ENCODE measurements at places on chromosomes 6 and 20. TPM values are rescaled to one million over a fixed set of nuclear protein-coding genes. Genes with fewer than 3 reads are reported as not detected.
A peak's percentile ranks its signal among the peaks of the same experiment; 100 is the strongest.

Gene SCRT2
- 28.0 TPM for total RNA-seq

DNA sequence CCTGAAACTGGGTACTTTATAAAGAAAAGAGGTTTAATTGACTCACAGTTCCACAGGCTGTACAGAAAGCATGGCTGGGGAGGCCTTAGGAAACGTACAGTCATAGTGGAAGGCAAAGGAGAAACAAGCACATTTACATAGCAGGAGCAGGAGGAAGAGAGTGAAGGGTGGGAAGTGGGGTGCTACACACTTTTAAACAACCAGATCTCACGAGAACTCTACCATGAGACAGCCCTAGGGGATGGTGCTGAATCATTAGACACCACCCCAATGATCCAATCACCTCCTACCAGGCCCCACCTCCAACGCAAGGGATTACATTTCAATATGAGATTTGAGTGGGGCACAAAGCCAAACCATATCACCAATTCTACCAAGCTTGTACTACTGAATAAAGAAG is 7.4 kb upstream of the FNDC1 start:
- DNase-seq: no peak

GRCh38 chr6:31172973-31173384 is 2.5 kb upstream of the POU5F1 start:
- no peak for DNase-seq

Gene NOX3
- not detected for total RNA-seq

- no peak for DNase-seq
These were observed 1606.8 kb downstream of the KHDRBS2 start for GRCh38 chr6:60679175-60679574.

Gene BANF2
- not detected for total RNA-seq

DNA sequence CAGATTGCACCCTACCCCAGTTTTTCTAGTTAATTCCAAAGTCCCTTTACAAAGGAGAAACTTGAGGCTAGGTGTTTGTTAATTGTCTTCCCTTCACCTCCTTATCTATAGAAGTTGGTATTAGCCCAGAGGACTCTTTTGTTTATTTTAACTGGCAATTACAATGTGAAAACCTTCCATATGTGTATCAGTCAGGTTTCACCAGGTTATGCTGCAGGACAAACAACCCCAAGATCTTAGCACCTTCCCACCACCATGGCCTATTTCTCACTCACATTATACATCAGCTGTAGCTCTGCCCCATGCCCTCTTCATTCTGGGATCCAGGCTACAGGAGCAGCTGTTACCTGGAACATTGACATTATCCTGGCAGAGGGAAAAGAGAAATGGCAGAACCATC is 31.1 kb downstream of the SNHG17 start:
- no peak for DNase-seq

DNA sequence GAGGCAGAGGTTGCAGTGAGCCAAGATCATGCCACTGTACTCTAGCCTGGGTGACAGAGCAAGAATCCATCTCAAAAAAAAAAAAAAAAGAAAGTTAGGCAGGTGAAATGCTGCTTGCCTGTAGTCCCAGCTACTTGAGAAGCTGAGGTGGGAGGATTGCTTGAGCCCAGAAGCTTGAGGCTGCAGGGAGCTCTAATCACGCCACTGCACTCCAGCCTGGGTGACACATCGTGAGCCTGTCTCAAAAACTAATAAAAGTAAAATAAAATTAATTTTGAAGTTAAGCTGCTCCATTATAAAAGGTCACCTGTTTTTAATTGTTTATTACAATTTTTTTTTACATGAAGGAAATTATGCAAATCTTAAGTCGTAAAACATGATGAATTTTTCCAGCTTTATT is 23.2 kb upstream of the SAMHD1 start:
- DNase-seq: no peak

DNA sequence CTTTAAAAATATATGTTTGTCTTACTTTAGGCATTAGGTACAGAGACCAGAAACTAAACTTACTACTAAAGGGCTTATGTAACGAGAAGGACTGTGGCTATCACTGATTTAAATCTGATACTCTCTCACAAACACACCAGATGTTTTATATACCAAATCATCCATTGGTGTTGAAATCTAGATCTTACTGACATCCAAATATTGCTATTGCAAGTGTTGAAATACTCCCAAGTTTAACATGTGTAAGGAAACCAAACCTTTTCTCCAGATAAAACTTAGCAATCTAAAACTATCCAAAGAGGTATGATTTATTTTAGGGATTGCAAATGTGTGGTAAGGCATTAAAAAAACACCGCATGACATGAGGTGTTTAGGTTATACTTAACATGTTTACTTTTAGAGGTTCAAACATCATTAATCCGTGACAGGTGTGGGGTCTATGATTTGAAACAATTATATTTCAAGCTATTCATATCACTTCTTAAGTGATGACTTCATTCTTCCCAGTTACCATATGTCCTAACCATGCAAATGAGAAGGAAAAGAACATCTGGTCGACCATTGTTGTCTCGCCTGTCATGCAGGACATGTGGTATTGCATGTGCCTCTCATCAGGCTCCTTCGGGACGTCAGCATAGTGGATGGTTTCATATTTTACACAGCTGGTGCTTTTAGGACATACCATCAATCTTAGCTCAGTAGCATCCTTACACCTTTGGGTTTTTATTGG is 168.3 kb upstream of the SPACA1 start:
- peak; percentile 45 for DNase-seq

- DNase-seq: no peak
These were observed 118.7 kb upstream of the RIPOR2 start for GRCh38 chr6:25054469-25054868.

Gene HLA-DRB5
- not detected for total RNA-seq

- DNase-seq: no peak
These were observed 215.0 kb upstream of the HSF2 start for GRCh38 chr6:122184401-122184827.

Gene HTR1E
- 0.34 TPM for total RNA-seq

Gene WFDC9
- total RNA-seq: not detected

Gene RFX6
- not detected for total RNA-seq

DNA sequence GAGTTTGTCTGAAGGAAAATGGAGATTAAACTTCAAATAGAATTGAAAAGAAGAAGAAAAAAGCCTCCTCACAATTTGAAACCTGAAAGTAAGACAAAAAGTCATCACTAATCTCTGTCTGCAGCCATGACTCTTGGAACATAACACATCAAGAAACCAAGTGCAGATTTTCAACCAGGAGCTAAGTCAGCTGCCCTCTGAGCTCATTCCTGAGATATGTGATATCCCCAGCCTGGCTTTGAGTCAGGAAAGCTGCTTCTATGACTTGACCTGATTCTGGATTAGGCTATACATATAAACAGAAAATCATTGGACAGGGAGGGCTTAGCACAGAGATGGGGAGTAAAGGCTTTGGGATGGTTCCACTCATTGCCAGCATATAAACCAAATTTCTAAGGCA is 891.4 kb downstream of the TFAP2A start:
- DNase-seq: no peak

Gene KHDC1
- total RNA-seq: 5.8 TPM

DNA sequence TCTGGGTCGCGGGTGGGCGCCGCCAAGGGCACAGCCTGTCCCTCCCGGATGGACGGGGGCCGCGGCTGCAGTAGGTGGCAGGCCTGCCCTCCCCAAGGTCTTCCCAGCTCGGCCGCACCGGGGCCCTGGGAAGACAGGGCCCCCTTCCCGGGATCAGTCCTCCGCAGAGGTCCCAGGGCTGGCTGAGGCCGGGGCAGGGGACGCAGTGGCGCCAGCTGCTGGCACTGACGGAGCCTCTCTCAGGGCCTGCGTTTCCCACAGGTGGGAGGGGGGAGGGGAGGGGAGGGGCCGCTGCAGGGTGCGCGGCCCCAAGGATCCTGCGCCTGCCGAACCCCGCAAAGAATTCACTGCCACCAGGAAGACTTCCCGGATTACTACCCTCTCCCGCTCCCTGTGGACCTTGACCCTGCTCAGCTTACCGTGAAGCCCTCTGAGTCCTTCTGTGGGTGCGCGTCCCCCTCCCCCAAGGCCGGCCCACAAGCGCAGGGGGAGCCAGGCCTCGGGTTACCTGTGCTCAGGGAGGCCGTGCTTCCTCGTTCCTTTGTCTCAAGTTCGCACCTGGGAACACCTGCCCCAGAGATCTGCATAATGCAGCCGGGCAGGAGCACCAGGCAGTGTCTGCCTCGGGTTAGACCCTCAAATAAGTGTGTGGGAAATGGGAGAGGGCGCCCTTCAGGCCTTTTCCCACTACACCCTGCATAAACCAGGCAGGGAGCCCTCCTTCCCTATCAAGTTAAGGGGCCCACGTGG is 5.1 kb downstream of the LZTS3 start:
- DNase-seq: peak; percentile 41

DNA sequence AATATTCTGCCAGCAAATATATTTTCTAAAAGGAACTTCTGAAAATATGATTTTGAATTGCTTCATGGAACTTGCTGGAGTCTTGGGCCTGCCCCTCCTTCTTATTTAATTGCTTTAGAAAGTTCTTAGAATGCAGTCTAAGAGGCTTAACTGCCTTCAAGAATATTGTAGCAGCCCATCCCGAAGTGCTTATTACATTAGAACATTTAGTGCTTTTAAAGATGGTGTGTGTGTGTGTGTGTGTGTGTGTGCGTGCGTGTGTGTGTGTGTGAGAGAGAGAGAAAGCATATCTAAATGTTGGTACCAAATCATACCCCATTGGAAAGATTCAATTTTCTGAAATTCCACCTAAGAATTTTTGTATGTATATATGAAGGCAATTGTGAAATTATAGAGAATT is 193.5 kb downstream of the SLC24A3 start:
- DNase-seq: no peak

Gene SLC26A8
- 0.29 TPM for total RNA-seq

DNA sequence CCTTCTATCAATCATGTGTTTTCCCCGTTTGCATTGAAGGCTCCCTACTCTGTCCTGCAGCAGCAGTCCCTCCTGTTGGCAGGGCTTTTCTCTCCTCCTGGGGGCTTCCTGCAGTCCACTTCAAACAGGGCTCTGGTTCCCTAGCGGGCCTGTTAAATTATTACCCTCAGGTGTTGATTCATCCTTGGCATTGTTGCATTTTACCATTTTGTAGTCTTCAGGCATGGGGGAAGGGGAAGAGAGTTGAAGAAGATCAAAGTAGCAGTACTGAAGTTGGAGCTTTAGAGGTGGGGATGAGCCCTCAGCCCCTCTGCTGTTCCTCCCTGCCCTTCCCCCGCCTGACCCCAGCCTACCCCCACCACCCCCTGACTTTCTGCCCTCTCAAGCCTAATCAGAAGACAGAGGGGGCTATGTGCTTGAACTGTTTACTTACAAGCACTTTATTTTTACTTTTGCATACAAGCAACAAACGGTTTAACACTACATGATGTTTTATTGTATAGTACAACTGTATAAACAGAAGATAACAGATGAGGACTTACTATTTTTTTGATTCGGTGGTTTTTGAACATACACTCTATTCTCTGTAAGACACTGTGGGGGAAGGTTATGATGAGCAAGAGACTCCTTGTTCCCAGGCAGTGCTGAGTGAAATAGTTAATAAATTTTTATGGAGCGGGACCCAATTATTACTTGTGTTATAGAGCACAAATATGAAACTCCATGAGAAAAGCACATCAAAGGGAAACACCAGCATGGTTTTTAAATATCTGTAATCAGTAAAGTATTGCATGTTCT is 169.7 kb downstream of the EYA4 start:
- DNase-seq: no peak

Gene CDKAL1
- total RNA-seq: 24.8 TPM

DNA sequence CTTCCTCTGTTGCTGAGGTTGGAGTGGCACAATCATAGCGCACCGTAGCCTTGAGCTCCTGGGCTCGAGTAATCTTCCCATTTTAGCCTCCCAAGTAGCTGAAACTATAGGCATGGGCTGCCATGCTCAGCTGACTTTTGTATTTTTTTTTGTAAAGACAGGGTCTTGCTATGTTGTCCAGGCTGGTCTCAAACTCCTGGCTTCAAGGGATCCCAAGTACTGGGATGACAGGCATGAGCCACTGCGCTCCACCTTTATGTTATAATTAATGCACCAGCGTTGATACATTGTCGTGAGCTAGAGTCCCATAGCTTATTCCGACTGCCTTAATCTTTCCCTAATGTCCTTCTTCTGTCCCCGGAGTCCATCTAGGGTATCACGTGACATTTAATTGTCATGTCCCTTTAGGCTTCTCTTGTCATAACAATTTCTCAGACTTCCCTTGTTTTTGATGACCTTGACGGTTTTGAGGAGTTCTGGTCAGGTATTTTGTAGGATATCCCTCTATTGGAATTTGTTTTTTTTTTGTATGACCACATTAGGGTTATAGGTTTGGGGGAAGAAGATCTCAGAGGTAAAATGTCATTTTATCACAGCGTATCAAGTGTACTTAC is 63.9 kb downstream of the CEBPB start:
- no peak for DNase-seq

GRCh38 chr6:25452031-25452430 is 172.9 kb downstream of the CARMIL1 start:
- DNase-seq: no peak

DNA sequence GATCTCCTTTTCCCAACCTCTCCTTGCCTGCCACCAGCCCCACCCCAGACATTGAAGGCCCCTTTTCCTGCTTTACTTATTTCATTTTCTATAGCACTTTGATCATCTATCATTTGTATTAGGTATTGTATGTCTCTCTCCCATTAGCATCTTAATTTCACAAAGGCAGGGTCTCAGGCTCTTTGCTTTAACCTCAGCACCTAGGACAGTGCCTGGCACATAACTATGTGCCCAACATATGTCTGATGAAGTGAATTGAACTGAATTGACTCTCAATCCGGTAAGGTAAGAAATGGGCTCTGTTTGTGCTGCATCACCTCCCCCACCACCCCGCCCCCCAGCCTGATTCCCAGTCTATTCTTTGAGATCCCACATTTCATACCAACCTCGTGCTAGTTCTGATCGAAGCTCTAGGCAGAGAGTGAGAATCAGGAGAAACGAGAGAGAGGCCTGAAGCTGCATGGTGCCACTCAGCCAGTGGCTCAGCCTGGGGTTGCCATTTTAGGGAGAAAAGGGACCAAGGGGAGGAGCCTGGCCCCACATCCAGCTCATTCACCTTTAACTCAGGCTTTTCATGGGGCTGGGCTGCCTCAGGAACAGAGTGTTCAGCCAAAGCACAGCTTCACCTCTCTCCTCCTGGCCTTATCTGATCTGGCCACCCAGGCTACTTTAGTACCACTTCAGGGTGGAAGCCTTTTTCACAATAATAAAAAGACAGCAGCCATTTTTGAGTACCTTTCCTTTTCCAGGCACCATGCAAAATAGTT is at the start of gene SPINT3:
Gene SPINT3, minus strand, starts transcription at position 476 of the 767 bp plus-strand sequence. Its CDS starts 14 bp downstream, at position 462.
- DNase-seq: no peak

- DNase-seq: no peak
These were observed 25.8 kb upstream of the TMEM217 start for GRCh38 chr6:37283671-37284151.

Gene RIPPLY2
- 4.9 TPM for total RNA-seq

Gene TRIM40
- total RNA-seq: not detected

GRCh38 chr6:99393366-99393697 is 663 bp downstream of the COQ3 start:
- DNase-seq: no peak

Data from glutamatergic neuron (in vitro differentiated cells).